ENCODE measurements at places on chromosomes 3 and 15. TPM values are rescaled to one million over a fixed set of nuclear protein-coding genes. Genes with fewer than 3 reads are reported as not detected.

MST1 gene
- total RNA-seq, result 5.1 TPM

XRN1 gene
- total RNA-seq, result 40.3 TPM

CASR gene
- total RNA-seq, result not detected

ALDH1L1 gene
- not detected for total RNA-seq

FANCD2OS gene
- not detected for total RNA-seq

C2CD4A gene
- total RNA-seq, result not detected

MRPS11 gene
- total RNA-seq, result 23.6 TPM

HDC gene
- total RNA-seq, result not detected

GADL1 gene
- total RNA-seq, result 2.6 TPM

STX19 gene
- total RNA-seq, result not detected

C3orf85 gene
- total RNA-seq, result not detected

SERINC4 gene
- total RNA-seq, result under 0.01 TPM

CORO2B gene
- 15.7 TPM for total RNA-seq

ACKR2 gene
- total RNA-seq, result under 0.01 TPM

SPINT1 gene
- total RNA-seq, result under 0.01 TPM

CPLX3 gene
- not detected for total RNA-seq

EBLN2 gene
- total RNA-seq, result 3.0 TPM

CCDC12 gene
- 29.2 TPM for total RNA-seq

GOLGA6L4 gene
- total RNA-seq, result 1.5 TPM

SH3BP5 gene
- total RNA-seq, result 12.9 TPM
